ENCODE measurements at places on chromosomes 6 and 20.
A peak's percentile ranks its signal among the peaks of the same experiment; 100 is the strongest.

DNA sequence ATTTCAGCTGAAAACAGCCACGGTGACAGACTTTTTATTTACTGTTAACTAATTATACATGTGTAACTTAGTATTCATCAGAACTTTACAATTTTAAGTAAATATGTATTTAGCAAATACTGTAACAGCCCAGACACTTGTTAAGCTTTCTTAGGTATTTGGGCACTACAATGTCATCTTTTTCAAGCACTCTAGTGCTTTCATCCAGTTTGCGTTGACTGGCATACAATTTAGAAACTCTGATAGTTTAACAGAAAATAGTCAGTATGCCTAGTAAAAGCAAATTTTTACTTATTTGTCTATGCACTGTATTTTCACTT is 10.6 kb downstream of the RBM39 start:
- DNase-seq, result no peak

DNA sequence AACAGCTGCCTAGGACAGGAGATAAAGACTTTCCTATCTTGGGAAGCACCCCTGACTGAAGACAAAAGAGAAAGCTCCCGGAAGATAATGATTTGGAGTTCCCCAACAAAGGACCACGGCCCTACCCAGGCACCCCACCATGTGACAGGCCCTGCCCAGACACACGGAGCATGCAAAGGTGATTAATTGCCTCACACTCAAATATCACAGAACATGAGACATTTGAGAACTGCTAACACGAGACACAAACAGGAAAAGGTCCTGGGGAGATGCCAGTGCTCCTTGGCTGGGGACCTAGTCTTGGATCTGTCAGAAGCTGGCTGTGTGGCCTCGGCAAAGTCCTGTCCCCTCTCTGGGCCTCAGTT is 82.5 kb upstream of the PTPN1 start:
- DNase-seq, result no peak

DNA sequence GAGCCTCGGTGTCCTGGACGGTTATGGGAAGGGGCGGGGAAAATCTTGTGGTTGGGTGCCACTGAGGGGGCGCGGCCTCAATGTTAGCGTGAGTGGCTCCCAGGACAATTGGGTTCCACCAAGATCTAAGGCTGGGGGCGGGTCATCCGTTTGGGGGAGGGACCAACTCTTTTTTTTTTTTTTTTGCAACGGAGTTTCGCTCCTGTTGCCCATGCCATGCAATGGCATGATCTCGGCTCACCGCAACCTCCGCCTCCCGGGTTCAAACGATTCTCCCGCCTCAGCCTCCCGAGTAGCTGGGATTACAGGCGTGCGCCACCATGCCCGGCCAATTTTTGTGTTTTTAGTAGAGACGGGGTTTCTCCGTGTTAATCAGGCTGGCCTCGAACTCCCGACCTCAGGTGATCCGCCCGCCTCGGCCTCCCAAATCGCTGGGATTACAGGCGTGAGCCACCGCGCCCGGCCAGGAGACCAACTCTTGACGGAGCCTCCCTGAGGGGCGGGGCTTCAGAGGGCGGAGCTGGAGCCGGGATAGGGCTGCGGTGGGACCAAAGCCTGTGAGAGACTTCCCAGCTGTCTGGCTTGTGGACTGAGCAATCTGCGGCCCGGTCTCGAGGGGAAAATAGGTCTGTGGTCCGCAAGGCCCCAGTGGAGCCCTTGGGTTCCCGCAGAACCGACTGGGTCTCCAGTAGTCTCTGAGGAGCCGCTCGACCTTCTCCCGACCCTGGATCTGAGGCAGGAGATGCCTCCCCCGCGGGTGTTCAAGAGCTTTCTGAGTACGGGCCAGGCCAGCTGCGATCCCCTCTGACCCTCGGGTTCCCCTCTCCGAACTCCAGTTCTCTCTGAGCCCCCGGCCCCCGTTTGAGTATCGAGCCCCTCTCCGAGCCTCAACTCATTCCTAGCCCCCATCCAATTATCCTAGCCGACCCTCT is 1.1 kb downstream of the SPAG4 start:
- DNase-seq, result peak; percentile 8

DNA sequence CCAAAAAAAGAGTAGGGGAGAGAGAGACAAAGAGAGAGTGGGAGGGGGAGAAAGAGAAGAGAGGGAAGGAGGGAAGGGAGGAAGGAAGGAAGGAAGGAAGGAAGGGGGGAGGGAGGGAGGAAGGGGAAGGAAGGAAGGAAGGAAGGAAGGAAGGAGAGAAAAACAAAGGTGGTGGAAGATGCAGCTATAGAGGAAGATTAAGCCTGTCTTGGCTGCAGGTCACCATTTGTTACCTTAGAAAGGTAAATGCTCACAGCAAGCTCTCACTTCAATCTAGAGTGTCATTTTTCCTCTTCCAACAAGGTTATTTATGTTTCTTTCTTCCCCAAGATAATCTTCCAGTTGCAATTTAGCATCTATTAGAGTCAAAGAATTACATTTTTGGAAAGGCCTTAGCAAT is 284.0 kb downstream of the PHACTR1 start:
- DNase-seq, result no peak

- no peak for DNase-seq
Measured at GRCh38 chr20:9270831-9271230, 201.9 kb downstream of the PLCB4 start.

DNA sequence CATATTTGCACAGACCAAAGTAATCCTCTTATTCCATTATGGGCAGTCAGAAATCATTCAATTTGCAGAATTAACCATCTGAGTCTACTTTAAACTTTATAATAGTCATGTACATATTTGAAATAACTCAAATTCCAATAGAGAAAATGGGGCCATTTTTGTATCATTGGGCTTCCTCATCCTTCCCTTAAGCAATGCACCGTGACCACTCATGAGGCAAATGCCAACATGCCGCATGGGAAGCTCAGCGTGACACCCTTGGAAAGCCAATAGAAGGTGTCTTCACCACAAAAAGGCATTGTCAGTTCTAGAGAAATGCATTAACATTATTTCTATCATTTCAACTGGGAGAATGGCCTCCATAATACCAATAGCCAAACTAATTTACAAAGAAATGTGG is 38.5 kb downstream of the SIM1 start:
- DNase-seq, result no peak

- DNase-seq, result peak; percentile 88
Measured at GRCh38 chr6:108557494-108558371, 3.0 kb upstream of the FOXO3 start.

DNA sequence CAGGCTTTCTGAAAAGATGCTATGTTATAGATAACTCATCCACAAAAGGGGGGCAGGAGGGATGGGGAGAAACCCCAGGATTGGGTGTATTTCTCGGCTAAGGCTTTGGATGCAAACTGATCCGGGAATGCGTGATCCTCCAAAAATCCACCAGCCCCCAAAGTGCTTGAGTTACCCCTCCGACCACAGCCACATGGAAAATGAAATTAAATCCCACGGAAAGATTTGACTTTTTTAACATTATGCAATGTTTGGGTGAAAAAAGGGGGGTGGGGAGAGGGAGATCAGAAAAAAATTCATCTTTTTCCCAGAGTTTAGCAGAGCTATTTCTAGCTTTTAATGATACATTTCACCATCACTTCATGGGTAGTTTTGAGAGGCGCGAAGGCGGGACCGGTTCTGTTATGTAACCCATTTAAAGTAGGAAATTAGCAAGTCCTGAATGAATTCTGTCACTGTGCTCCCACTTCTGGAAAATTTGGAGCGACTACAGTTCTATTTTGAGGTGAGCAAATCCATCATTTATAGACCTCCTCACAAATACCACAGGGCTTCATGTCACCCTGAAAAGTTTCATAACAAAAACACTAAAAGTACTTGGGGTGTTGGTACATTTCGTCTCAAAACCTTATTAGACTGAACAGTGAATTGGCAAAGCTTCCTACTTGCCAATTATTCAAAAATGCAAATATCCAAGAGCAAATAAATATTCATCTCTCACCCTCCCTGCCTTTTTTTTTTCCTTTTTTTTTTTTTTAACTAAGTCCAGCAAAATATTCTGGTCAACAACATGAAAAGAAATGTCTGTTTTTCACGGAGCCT is 51.9 kb upstream of the NFATC2 start:
- DNase-seq, result no peak

GRCh38 chr6:158569036-158569435 is 9.1 kb downstream of the TMEM181 start:
- no peak for DNase-seq

DNA sequence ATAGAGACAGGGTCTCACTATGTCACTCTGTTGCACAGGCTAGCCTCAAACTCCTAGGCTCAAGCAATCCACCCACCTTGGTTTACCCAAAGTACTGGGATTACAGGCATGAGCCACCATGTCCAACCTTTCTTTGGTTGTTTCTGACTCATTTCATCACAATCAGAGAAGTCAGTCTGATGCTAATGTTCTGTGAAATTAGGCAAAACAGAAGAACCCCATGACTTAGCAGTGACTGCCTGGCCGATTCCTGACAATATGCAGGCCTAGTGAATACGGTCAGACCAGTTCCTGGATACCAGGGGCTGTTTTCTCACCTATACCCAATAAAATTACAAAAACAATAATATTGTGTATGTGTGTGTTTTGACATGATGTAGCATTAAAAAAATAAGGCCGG is 58.8 kb upstream of the BTN3A2 start:
- DNase-seq, result no peak

DNA sequence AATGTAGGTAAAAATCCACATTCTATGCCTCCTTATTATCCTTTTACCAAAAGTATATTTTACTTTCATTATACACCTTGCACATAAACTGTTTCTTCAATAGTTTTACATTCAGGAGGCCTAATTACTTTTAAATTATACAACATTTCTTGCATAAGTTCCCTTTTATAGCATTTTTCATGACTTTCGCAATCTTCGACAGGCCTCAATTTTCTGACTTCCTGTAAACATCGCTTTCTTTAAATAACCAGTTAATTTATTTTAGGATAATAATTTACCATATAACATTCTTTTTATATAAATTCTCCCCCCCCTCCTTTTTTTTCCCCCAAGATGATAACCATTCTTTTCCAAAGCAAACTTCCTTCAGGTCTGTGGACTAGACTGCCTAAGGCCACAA is 9.2 kb downstream of the SLC35A1 start:
- no peak for DNase-seq

DNA sequence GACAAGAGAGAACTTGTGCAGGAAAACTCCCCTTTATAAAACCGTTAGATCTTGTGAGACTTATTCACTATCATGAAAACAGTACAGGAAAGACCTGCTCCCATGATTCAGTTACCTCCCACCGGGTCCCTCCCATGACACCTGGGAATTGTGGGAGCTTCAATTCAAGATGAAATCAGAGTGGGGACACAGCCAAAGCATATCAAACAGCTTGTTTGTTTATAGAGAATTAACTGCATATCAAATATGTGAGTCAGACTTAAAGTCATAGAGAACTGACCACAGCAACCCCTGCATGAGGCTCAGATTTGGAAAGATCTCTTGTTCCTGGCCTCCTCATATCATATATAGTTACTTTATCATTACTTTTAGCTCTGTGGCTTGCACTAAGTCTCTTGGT is 29.1 kb upstream of the HDAC2 start:
- no peak for DNase-seq

DNA sequence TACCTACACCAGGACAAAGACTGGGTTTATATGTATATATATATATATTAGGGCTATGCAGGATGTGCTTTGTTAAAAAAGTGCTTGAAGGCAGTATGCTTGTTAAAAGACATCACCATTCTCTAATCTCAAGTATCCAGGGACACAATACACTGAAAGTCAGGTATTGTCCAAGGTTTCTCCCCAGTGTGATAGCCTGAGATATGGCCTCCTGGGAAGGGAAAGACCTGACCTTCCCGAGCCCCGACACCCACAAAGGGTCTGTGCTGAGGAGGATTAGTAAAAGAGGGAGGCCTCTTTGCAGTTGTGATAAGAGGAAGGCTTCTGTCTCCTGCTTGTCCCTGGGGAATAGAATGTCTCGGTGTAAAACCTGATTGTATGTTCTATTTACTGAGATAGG is 156.9 kb downstream of the GPX5 start:
- DNase-seq, result no peak

DNA sequence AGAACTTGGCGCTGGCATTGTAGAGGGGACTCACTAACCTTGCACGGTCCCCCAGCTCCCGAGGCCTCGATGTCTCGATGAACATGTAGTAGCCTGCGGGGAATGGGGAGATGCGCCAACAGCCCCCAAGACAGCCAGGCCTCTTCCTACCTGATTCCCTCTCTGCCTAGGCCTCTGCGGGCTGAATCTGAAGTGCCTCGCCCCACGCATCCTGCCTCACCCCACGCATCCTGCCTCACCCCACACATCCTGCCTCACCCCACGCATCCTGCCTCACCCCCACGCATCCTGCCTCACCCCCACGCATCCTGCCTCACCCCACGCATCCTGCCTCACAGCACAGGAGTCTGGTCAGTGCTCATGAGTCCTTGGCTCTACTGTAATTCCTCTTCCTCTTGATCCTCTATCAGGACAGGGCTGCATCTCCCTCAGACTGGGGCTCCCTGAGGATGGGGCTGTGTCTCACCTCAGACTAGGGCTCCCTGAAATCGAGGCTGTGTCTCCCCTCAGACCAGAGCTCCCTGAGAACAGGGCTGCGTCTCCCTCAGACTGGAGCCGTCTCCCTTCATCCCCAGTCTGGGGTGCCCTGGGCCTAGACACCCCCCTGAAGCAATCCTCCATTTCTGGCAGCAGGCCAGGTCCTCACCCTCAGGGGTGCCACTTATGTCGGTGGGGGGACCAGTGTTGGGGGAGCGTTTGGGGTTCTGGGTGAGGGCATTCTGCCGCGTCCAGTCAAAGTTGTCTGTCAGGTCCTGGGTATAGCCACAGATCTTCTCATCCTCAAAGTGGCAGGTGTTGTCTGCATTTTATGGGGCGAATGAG is 53.6 kb downstream of the MDGA1 start:
- DNase-seq, result no peak

GRCh38 chr20:10219452-10219791 is 792 bp downstream of the SNAP25 start:
- peak; percentile 75 for DNase-seq

- no peak for DNase-seq
Measured at GRCh38 chr6:328136-328670, 35.9 kb downstream of the DUSP22 start.

GRCh38 chr6:36769676-36770499 is 69.4 kb downstream of the CPNE5 start:
- no peak for DNase-seq

- DNase-seq, result no peak
Measured at GRCh38 chr20:16400234-16400633, 173.0 kb downstream of the KIF16B start.

- peak; percentile 41 for DNase-seq
Measured at GRCh38 chr6:152625213-152625612, 11.9 kb downstream of the SYNE1 start.

GRCh38 chr6:38497546-38497945 is 142.2 kb downstream of the BTBD9 start:
- DNase-seq, result no peak

GRCh38 chr6:118565311-118565960 is 17.3 kb downstream of the PLN start:
- DNase-seq, result peak; percentile 63
